ENCODE measurements at places on chromosomes 4 and X.

DNA sequence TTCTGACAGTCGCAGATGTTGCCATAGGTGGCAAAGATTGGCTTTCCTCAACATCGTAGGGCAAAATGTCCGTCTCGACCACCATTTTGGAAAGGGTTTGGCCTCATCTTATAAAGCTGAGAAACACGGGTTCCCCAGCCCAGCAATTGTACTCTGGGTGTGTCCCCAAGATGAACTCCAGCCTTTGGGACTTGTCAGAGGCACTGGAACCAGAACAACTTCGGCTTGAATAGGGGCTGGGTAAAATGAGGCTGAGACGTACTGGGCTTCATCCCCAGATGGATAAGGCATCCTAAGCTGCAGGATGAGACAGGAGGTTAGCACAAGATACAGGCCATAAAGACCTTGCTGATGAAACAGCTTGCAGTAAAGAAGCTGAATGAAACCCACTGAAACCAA, 151.9 kb downstream of the CRLF2 start:
- DNase-seq: no peak

- DNase-seq: no peak
These were observed 104.8 kb upstream of the ENPP6 start for GRCh38 chr4:184322328-184323025.

- DNase-seq: no peak
These were observed 8.8 kb downstream of the ENAM start for GRCh38 chr4:70637239-70637913.

- DNase-seq: no peak
These were observed 22.3 kb downstream of the GRIA2 start for GRCh38 chr4:157242871-157243270.

GRCh38 chr4:6682862-6683590, 10.7 kb upstream of the S100P start:
- DNase-seq: no peak

- DNase-seq: no peak
These were observed 2.1 kb downstream of the SEPTIN11 start for GRCh38 chr4:76951672-76952010.

GRCh38 chr4:182067828-182068227, 175.4 kb upstream of the TENM3 start:
- DNase-seq: no peak

- DNase-seq: no peak
These were observed 70.0 kb upstream of the TLL1 start for GRCh38 chr4:165803005-165803404.

DNA sequence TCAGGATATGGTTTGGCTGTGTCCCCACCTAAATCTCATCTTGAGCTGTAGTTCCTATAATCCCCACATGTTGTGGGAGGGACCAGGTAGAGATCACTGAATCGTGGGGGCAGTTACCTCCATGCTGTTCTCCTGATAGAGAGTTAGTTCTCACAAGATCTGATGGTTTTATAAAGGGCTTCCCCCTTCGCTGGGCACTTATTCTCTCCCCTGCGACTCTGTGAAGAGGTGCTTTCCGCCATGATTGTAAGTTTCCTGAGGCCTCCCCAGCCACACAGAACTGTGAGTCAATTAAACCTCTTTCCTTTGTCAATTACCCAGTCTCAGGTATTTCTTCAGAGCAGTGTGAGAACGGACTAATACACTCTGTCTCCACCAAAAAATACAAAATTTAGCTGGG, 291.9 kb downstream of the BCOR start:
- no peak for DNase-seq

GRCh38 chr4:53116954-53117353, 248.9 kb downstream of the SCFD2 start:
- no peak for DNase-seq
